ENCODE measurements at places on chromosomes 13 and 19. TPM values are rescaled to one million over a fixed set of nuclear protein-coding genes. Genes with fewer than 3 reads are reported as not detected.

DNA sequence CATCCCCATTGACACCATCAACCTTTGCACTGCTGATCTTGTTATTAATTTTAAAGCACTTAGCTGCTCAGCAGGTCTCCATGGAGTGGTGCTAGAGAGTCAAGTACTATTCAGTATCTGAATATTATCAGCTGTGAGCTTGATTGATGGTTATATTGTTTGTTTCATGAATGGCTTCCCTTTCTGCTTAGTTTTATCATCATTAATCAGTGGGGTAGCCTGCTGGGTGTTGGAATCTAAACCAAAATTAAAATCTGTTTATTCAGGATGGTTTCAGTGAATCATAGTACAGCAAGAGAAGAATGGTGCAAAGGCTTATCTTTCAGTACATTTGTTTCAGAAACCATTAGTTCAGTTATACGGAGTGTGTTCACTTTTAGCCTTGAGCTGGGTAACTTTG lies 42.5 kb upstream of the SCEL start:
- no peak for DNase-seq

- peak; percentile 71 for DNase-seq
Observed at GRCh38 chr13:113275387-113275786, 21.7 kb upstream of the LAMP1 start.

GRCh38 chr13:95056266-95056665 lies 245.0 kb downstream of the ABCC4 start:
- no peak for DNase-seq

DNA sequence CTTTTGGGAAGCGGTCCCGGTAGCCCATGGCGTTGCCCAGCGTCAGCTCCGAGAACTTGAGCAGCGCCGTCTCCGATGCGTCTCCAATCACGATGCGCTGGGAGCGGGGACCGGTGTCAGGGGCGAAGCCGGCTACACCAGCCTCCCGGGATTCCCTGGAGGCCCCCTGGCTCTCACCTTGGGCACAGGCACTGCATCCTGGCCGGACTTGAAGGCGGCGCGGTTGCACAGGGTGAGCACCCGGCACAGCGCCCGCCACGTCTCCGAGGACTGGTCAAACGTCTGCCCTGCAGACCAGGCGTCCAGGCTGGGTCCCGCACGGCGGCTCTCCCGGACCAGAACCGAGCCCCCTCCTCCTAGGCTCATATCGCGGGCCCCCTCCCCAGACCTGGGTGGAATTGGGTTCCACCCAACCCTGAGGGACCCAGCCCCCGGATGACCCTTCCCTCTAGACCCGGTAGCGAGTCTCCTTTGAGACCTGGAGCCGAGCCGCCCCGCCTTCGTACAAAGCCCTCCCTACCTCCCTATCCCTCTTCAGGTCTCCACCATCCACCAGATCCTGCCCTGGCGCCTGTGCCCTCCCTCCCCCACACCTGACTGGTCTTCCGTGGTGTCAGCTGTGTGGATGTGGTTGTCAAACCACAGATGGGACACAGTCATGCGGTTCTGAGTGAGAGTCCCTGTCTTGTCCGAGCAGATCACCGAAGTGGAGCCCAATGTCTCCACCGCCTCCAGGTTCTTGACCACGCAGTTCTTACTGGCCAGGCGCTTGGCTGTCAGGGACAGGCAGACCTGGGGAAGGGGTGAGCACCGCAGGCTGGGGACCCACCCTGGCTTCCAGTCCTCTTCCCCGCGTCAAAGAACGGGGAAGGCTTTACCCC lies 4.8 kb downstream of the ATP4A start:
- no peak for DNase-seq

The CD177 gene
- total RNA-seq: 2.0 TPM

DNA sequence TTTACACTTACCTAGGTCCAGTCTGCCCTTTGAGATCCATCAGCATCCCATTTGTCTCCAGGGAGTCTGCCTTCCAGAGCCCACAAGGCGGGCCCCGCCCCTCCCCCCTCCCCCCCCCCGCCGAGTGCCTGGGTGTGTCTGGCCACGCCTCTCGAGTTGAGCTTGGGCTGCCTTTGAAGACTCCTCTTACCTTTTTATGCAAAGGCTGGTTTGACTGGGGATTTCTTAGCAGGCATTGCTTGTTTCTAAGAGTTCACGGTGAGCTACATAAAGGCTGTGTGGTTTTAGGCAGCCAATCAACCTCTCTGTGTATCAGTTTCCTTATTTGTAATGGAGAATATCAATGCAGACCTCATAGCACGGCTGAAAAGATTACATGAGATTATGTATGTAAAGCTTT lies 11.3 kb downstream of the GPR12 start:
- peak; percentile 82 for DNase-seq

DNA sequence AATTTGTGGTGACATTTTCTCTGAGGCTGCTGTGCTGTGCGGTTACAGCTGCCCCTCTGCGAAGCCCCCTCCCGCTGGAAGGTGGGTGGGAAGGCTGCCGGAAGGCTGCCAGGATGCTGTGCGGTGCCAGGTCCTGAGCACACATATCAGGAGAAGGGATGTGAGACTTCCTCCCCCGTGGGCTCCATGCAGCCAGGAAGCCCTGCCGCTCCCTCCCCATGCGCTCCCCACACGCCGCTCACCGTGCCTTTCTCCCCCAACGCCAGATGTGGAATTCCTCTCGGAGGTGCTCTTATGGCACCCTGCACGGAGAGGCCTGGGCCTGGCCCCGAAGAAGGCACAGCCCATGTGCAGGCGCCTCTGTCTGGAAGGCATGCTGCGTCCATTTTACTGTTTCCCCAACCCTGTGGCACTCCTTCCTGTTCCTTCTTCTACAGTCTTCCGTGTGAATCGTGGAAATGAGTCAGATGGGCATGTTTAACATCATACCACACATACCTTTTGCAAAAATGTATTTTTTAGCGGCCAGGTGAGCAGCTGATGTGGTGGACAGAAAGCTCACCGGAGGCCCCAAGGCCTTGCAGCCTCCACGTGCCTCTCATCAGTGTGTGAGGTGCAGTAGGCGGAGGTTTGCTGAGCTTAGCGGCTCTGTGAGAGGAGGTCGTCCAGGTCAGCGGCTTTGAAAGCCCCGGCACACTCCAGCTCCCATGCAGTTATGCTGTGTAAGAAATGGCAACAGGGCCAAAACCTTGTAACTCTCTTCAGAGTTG lies 88.0 kb downstream of the ATP11A start:
- DNase-seq: peak; percentile 65

DNA sequence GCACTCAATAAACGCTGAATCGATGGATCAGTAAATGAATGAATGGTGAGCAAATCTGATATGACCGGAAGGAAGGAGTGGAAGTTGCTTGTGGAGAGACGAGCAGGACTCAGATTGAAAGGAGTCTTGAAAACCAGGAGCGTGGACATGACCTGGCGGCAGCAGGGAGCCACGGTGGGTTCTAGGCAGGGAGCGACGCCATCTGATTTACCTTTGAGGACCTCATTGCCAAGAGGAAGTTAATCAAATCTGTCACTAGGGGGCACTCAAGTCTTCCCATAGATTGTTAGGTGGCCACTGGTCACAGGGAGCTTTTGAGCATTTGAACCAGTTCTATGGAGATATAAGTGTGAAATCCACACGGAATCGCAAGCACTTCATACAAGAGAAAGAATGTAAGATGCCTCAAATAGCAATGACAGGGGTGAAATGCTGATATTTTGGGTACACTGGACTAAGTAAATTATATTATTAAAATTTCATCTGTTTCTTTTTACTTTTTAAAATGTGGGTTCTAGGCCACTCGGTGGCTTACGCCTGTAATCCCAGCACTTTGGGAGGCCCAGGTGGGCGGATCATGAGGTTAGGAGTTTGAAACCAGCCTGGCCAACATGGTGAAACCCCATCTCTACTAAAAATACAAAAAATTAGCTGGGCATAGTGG lies 9.2 kb upstream of the FBN3 start:
- DNase-seq: peak; percentile 81

- DNase-seq: no peak
Observed at GRCh38 chr13:100330662-100331061, 241.8 kb downstream of the PCCA start.
